ENCODE measurements at places on chromosomes 1 and 21.

DNA sequence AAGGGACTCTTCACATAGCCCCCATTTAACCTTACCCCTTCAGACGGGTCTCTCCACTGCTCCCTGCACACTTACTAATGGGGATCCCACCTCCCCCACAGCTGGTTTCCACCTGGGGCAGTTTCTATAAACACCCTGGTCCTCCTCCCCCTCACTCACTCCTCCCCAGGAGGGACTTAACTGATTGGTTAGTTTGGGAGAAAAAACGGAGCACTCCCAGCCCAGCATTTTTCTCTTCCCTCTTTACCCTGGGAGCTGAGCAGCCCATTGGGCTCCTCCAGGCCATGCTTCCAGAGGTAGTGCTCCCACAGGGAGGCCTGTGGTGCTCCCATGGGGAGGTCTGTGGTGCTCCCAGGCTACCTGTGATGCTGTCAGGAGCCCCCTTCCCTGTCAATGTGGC lies 93.7 kb downstream of the MIS18A start:
- DNase-seq = no peak

GRCh38 chr21:33264561-33264960 lies 1.6 kb upstream of the IL10RB start:
- DNase-seq = no peak

- DNase-seq = peak; percentile 86
Measured at GRCh38 chr21:42063191-42063570, 7.9 kb upstream of the UMODL1 start.

DNA sequence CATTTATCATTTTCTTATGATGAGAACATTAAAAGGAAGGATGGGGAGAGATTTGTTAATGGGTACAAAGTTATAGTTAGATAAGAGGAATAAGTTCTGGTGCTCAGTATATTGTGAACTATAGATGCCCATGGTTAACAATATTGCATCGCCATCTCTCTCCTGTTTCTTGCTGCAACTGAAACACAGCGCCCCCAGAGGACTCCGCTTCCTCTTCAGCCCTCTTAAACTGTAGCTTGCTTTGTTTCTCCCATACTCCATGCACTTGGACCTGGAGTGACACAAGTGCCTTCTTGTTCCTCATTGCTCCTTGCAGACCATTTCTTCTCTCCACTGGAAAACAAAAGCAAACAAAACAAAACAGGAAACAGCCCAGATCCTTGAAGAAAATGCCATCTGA lies 70.1 kb upstream of the NTPCR start:
- DNase-seq = no peak

DNA sequence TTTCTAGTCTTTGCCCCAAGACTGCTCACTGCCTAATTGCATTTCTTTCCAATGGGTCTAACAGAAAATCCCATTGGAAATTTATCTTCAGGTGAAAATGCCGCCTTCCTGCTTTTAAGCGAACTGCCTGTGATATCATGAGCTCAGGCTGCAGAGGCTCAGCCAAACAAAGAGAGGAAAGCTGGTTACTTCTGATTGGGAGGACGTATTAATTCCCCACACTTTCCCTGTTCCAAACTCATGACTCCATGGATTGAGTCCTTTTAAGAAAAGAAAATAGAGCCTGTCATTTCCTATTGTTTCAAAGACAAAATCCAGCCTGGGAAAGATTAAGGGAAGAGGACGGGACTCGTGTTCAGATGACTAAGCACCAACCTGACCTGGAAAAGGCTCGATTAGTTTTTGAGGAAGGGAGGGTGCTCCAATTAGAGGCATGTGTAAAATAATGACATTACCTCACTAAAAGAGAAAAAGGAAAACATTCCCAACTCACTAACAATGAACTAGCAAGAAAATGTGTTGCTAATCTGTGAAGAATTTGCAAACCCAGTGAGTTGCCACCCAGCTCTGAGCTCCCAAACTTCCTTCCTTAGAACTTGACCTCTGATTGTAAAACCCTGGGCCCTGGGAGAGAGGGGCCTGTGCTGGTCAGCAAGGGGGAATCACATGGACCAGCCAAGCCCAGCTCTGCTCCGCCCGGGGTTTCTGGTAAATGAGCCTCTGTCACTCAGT lies 61.2 kb downstream of the TCP10L start:
- DNase-seq = no peak

- DNase-seq = peak; percentile 45
Measured at GRCh38 chr1:228487336-228488124, at the start of gene RNF187. Gene RNF187 (plus strand): TSS chr1:228487382.

- DNase-seq = no peak
Measured at GRCh38 chr1:87706203-87706602, 377.5 kb downstream of the LMO4 start.

- peak; percentile 18 for DNase-seq
Measured at GRCh38 chr1:115275216-115275615, 62.8 kb downstream of the NGF start.

- DNase-seq = peak; percentile 12
Measured at GRCh38 chr1:200075522-200075921, 48.0 kb downstream of the NR5A2 start.

GRCh38 chr1:31788138-31788824 lies 24.1 kb upstream of the ADGRB2 start:
- peak; percentile 66 for DNase-seq

GRCh38 chr1:160082487-160082886 lies 1.1 kb downstream of the KCNJ9 start:
- no peak for DNase-seq

- DNase-seq = no peak
Measured at GRCh38 chr1:76137746-76138145, 63.2 kb downstream of the ST6GALNAC3 start.

DNA sequence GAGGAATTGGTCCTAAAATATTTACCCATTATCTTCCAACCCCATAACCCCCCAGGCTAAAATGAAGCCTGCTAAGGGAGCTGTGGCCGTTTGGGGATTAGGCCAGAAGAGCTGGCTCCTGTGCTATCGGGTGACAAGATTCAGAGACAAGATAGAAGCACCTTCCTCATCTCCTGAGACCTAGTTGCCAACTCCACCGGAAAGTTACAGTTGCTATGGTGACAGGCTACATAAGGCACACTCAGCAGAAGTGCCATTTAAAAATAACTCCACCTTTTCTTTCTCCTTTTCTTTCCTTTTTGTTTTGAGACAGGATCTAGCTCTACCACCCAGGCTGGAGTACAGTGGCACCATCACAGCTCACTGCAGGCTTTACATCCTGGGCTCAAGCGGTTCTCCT lies 43.6 kb upstream of the ROR1 start:
- DNase-seq = no peak

- DNase-seq = no peak
Measured at GRCh38 chr1:52947490-52947889, 20.4 kb downstream of the SCP2 start.

- DNase-seq = no peak
Measured at GRCh38 chr1:30872948-30873263, 35.7 kb downstream of the SDC3 start.
